Jurkat, Clone E6-1 (cell line): ENCODE measurements at places on chromosomes 7 and 10.

DNA sequence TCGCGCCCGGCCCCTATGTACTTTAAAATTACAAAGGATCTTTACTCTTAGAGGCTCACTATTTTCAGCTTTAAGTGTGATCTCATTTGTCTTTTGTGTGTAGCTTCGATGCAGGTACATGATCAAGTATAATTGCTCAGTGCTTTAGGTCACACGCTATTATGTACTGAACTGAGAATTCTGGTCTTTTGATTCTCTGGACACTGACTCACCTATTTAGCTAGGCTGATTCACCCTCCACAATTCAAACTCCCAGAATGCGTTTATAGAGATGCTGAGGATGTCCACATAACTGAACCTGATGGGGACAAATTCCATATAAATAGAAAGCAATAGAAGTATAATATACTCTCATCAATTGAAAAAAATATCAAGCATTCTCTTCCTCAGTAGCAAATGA lies 57.8 kb downstream of the PRKCQ start:
- DNase-seq: no peak

GRCh38 chr10:66822801-66823200 lies 103.0 kb upstream of the LRRTM3 start:
- no peak for DNase-seq

- no peak for DNase-seq
Measured at GRCh38 chr7:96238976-96239766, 82.7 kb downstream of the SLC25A13 start.

DNA sequence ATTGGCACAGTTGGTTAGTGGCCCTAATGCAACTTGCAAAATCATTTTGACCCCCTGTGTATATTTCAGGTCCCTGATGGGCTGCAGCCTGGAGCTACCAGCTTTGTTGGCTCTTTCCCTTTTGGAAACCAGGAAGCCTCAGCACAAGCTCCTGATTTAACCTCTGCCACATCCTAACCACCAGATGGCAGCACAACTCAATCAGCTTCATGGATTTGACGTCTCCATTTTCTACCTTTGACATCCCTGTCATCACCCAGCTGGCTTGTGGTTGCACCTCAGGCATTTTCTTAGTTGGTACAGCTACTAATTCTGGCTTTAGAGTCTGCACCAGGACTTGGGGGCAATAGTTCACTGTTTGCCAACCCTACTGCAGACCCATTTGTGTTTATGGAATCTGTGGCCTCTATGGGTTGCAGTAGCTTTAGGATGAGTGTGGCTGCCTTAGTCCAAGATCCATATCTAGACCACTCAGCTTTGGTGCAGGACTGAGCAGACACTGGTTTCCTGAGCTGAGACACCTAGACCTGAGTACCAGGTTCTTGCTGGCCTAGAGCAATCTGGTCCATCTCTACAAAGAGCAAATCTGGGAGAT lies 456.2 kb downstream of the REEP3 start:
- DNase-seq: peak; percentile 53

DNA sequence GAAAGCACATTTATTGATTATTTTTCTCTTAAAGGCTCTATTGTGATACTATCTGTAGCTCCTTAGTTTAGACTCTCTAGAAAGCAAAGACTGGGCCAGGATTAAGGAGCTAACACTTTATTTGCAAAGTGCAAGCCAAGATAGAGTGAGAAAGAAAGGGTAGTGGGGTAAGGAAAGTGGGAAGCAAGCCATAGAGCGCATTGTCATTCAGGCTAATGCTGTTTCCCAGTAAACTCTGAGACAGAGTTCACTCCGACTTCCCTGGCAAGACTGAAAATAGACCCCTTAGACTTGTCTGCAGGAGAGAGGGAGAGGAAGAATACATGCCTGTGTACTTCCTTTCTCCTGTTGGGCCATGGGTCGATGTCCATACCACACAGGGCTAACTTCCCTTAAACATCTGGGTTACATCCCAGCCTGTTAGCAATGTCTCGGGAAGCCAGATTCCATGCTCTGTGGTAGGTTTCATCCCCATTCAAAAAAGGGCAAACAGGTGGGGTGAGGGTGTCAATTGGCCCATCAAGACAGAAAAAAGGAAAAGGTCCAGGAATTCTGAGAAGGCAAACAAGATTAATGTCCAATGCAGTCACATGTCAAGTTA lies 875.8 kb upstream of the CELF2 start:
- no peak for DNase-seq

GRCh38 chr7:30162622-30163124 lies 27.9 kb downstream of the MTURN start:
- no peak for DNase-seq
